ENCODE measurements at places on chromosomes 16 and 17.

DNA sequence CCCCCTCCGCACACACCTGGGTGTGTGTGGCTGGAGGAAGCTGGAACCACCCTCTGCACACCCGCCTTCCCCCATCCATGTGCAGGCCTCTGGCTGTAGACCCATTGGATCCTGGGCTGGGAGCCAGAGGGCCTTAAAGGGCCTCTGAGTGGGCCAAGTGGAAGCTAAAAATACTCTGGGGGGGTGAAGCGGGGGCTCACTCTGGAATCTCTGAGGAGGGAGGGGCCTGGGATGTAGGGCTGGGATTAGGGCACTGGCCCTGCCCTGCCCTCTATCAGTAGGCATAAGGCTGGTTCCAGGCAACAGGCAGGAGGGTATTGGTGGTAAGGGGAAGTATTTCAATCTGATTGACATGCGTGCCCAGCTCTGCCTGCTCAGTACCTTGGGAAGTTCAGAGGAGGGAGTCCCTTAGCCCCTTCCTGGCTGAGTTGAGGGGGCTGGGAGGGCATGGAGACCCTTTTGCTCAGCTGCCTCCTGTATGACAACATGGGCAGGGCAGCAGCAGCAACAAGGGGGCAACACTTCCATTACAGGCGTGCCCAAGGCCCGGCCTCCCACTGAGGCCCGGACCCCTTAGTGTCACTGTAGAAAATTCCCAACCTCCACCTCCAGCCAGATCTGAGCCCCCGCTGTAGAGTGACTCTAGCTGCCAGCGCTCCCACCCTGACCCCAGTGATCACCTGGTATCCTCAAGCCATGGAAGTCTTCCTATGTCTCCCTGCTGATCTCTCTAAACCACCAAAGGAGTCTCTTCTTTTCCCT, 5.2 kb downstream of the ITGA3 start:
- DNase-seq, result no peak

GRCh38 chr16:23987443-23987842, 151.7 kb downstream of the PRKCB start:
- no peak for DNase-seq

DNA sequence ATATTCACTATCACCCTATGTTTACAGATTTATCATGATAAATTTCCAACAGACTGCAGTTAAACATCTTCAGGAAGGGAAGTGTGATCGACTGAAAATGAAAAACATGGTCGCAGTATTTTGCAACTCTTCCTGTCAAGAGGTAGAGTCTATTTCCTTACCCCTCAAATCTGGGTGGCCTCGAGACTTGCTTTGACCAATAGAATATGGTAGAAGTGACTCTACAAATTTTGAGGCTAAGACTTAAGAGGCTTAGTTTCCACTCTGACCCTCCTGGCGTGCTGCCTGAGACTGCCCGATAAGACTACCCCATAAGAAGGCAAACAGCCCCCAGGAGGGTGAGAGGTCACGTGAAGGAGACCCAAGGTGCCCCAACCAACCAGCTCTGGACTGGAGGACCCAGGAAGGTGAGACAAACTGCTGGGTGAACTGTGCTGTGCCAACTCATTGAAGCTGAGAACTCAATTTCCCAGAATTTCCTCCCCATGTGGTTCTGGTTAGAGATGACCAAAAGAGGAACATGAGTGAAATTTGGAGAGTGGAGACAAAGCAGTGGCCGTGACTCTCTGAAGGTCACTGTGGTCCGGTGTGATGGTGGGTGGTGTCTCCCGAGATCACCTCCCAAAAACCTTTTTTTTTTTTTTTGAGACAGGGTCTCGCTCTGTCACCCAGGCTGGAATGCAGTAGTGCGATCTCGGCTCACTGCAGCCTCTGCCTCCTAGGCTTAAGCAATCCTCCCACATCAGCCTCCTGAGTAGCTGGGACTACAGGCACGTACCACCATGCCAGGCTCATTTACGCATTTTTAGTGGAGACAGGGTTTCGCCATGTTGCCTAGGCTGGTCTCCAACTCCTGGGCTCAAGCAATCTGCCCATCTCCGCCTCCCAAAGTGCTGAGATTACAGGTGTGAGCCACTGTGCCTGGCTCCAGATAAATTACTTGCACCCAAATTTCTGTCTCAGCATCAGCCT, 38.2 kb upstream of the LITAF start:
- no peak for DNase-seq

GRCh38 chr16:65783709-65784474, 582.6 kb upstream of the CDH5 start:
- DNase-seq, result no peak

DNA sequence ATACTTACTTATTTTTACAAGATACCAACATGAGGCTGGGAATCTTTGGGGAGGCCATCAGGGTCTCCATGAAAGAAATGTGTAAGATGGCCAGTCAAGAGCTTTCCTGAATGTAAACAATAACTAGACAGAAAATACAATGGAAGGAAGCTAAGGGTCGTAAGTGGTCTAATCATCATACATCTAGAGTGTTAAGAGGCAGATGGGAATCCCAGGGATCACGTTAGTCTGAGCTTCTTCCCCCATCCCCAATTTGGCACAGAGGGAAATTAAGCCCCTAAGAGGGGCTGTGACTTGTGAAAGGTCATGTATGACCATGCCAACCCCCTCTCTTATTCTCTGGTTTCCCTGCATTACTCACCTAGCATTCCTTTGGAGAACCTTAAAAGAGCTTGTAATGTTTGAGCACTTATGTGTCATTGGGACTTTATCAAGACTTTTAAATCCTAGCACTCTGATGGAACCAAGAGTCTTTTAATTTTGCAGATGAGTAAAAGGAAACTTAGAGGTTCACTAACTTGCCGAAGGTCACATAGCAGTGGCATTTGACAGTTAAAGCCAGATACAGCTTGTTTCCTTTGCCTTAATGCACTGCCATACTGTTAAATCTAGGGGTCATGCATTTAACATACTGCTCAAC, 46.1 kb downstream of the DCUN1D3 start:
- DNase-seq, result no peak

- no peak for DNase-seq
These were observed 43.3 kb upstream of the GFOD2 start for GRCh38 chr16:67762385-67762784.

GRCh38 chr17:45225964-45226530, 4.4 kb downstream of the FMNL1 start:
- DNase-seq, result no peak

DNA sequence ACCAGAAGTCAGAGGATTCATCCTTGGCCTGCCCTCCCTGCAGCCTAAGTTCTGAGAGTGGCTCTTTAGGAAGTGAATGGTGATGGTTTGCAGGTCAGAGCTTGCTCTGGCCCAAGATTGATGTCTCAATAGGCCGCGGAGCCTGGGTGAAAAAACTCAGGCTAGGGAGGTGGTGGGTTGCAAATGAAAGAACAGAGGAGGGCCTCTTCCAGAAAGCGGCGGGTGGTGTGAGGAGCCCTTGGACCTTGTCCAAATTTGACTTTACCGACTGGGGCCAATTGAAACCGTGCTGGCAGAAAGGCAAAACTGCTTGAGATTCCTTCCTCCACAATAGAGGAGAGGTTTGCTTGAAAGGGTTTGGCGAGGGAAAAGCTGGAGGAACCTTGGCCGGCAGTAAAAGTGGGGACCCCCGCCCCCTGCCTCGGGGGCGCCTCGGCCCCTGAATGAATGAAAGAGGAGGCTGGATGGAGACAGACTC, 331.3 kb downstream of the SEC14L1 start:
- DNase-seq, result no peak

DNA sequence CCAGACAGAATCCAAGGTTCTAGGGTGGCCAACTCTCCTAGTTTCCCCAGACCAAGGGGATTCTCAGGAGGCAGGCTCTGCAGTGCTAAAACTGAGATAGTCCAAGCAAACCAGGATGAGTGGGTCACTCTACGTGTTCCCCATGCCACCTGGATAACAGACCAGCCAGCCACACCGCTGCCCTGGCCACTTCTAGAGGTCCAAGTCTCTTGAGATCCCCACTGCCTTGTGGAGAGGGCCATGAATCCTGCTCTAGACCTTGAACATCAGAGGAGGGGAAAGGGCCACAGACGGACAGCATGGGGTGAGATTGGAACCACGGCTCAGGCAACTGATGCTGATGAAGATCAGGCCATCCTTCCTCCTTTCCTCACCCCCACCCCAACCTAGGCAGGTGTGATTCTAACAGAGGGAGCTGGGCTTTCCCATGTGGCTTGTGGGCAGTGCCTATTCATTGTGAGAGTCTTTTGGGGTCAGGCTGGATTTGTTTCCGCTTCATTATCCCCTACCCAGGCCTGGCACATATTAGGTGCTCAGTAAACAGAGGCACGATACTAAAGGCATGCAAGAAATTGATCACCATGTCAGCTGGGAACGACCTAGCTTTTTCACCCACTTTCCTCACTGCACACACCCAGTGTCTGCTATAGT, 16.8 kb upstream of the TVP23A start:
- no peak for DNase-seq

- no peak for DNase-seq
These were observed at the start of gene SLC12A3 for GRCh38 chr16:56864960-56865359. Gene SLC12A3, plus strand, starts transcription at chr16:56865207. Its CDS starts 29 bp downstream, at chr16:56865236.

GRCh38 chr16:78543023-78543422, 443.6 kb downstream of the WWOX start:
- DNase-seq, result no peak

DNA sequence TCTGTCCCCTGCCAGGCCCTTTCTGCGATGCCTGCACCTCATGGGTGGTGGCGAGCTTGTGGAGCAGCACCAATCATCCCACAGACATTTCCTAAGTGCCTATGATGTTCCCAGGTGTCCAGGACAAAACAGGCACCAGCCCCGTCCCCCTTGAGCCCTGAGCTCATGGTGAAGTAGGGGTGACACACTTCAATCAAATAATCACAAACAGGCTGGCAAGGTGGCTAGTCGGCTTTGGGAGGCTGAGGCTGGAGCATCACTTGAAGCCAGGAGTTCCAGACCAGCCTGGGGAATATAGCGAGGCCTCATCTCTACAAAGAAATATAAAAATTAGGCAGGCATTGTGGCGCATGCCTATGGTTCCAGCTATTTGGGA, 748 bp upstream of the PRSS8 start:
- no peak for DNase-seq

- no peak for DNase-seq
These were observed 22.5 kb downstream of the DNAI2 start for GRCh38 chr17:74296548-74296936.

DNA sequence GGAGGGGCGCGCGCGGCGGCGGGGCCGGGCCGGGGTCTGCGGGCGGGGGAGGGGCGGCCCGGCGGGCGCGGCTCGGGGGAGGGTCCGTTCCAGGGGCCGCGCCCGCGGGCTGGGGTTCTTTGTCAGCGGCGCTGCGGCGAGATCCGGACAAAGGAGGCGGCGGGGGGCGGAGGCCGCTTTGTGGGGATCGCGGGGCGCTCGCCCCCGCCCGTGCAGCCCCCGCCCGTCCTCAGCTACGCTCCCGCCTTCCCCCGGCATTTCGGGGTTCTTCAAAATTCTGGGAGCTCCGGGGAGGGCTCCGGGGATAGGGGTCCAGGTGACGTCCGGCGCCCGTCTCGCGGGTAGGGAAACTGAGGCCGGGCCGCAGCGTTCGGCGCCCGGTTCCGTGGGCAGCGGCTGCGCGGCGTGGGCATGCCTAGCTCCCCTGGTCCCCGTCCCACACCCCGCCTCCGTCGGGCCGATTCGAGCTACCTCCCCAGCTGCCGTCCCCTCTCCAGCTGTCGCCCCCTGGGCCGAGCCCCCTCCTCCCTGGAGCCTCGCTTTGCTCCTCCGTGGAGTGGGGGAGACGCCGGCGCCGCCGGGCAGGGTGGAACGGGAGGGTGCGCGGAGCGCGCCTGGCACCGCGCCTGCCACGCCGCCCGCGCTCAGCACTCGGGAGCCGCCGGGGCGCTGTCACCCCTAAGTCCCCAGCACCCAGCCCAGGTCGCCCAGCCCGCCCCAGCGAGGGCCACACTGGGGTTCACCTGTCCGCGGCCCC, 546 bp downstream of the SNN start:
- DNase-seq, result no peak

- DNase-seq, result no peak
These were observed 24.3 kb upstream of the MGAT5B start for GRCh38 chr17:76843703-76844484.

DNA sequence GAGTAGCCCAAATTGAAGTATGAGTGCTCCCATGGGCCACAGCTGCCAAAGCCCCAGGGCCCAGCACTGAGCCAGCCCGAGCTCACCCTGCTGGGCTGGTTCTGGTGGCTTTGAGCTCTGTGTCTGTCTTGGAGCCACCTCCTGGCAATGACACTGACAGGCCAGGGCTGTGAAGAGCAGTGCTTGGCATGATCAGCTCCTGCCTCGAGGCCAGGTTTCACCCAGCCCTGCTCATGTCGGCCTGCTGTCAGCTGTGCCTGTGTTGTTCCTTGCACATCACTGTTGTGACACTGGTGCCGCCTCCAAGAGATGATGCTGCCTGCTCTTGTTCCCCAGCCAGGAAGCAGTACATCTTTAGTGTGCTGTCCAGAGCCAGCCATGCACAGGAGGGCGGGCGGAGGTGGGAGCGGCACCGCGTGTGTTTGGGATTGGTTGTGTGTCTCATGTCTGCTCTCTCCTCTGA, 26.0 kb downstream of the PLD6 start:
- no peak for DNase-seq

GRCh38 chr17:48704361-48705248, 17.7 kb downstream of the PRAC1 start:
- DNase-seq, result no peak

DNA sequence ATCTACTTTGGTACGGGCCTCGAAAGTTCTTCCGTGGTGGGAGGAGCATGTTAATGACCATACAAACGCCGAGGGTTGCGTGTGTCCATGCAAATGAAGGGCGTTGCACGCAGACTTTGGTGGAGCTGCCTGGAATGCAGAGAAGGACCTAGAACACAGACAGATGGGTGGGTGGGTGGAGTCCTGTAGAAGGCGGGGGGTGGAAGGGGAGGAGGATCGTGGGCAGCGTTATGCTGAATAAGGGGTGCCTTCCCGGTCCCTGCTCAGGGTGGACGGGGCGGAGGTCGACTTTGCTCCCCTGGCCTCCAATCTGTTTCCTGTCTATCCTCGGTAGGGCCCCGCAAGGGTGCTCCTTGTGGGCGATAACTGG, 795 bp upstream of the PAQR4 start:
- DNase-seq, result no peak

DNA sequence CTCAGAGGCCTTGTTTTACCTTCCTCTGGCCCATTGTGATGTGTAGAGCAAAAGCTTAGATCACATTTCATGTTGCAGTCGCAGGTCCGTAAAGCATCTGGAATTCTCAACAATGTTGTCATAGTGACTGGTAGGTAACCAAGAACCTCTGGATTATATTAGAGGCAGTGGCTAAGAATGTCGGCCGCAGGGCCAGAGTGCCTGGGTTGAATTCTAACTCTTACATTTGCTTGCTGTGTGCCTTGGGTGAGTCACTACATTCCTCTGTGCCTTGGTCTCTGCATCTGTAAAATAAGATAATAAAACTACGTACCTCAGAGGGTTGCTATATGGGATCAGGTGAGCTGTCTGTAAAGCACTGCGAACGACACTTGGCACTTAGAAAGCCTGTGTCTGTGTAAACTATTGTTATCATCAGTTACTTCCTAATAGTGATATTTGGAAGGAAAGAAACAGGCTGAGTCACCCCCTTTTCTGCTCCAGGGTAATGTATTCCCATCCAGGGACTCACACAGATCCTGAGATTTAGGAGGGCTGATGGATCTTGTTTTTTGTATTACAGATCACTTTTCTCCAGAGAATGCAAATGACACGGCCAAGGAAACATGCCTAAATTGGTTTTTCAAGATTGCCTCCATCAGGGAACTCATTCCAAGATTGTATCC, 52.2 kb downstream of the VPS35L start:
- DNase-seq, result peak; percentile 17

- no peak for DNase-seq
These were observed 21.5 kb downstream of the SRP68 start for GRCh38 chr17:76050538-76051467.

GRCh38 chr17:72121164-72122009, 567 bp downstream of the SOX9 start:
- DNase-seq, result no peak

GRCh38 chr17:32192379-32192778, 50.1 kb downstream of the RHOT1 start:
- DNase-seq, result no peak
